ENCODE measurements at places on chromosomes 3 and 15.

DNA sequence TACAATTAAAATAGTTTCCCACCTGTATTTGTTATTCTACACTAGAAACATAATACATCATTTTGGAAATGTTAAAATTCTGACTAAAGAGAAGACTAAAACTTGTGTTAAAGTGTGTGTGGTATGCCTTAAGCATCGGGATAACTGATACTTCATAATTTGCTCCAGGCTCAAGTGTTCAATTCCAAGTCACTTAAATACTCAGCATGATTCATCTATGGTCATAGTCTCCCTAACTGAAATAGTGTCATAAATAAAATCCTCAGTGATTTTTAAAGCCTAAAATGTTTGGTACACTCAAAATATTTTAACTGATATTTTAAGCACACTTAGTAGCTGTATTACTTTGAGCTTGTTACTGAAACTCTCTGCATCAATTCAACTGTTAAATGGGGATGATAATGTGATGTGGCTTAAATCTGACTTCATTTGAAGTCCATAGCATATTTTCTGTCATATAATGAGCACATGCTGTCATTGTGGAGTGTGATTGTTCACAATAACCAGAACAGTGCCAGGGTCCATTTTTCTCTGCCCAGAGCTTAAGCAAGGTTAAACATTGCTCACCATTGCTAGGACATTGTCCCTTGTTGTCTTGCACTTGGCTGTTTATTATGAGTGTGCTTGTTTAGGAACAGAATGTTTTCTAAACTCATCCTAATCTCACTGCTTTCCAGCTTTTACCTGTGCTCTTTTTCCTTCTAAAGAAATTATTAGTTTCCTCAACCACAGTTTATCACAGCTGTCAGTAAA is 122.2 kb downstream of the KLHL25 start:
- DNase-seq = no peak

- no peak for DNase-seq
Measured at GRCh38 chr3:143775459-143775858, 72.8 kb downstream of the SLC9A9 start.

- no peak for DNase-seq
Measured at GRCh38 chr3:170735821-170736220, 134.2 kb downstream of the RPL22L1 start.

GRCh38 chr3:29513236-29513635 is 232.4 kb downstream of the RBMS3 start:
- no peak for DNase-seq

DNA sequence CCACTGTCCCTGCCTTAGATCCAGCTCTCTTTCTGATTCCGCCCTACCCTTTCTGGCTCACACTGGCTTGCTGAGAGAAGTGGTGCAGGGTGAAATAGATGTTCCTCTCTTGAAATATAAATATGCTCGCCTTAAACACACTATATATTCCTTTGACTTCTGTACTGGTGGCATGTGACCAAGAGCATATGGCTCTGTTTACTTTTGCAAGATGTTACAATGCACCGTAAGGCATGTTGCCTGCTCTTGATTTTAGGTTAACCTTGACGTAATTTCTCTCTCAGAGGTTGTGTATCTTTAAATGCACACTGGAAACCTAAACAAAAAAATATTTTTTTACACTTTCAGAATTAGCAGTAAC is 749 bp downstream of the RSRC1 start:
- DNase-seq = no peak

GRCh38 chr3:195182470-195182795 is 88.5 kb downstream of the XXYLT1 start:
- no peak for DNase-seq

- DNase-seq = no peak
Measured at GRCh38 chr3:74605437-74605836, 9.0 kb downstream of the CNTN3 start.

All from stimulated activated CD8-positive, alpha-beta memory T cell treated with anti-CD3 and anti-CD28 coated beads, Interleukin-7, amount 100 ng/mL, for 1 hour (primary cell).